Fibroblast of the aortic adventitia (primary cell): ENCODE measurements at places on chromosomes 6 and 20. TPM values are rescaled to one million over a fixed set of nuclear protein-coding genes. Genes with fewer than 3 reads are reported as not detected.

The COL20A1 gene
- not detected in 2 replicates for total RNA-seq

The ECT2L gene
- total RNA-seq: under 0.01 and 3.3 TPM in 2 replicates

The SALL4 gene
- total RNA-seq: 0.36 and 4.1 TPM in 2 replicates

The DYNLT1 gene
- 65.4 and 138 TPM in 2 replicates for total RNA-seq

The GNAS-AS1 gene
- total RNA-seq: 0.25 and 0.81 TPM in 2 replicates

The GTSF1L gene
- not detected in 2 replicates for total RNA-seq

The LTB gene
- not detected in 2 replicates for total RNA-seq

The SIRPG gene
- not detected in 2 replicates for total RNA-seq

The OXT gene
- not detected in 2 replicates for total RNA-seq

The BHLHE23 gene
- not detected in 2 replicates for total RNA-seq

The MOCS1 gene
- total RNA-seq: 3.9 and 8.4 TPM in 2 replicates

The GABRR1 gene
- total RNA-seq: not detected in 2 replicates

The PNPLA1 gene
- 0.09 TPM in 1 of 2 replicates, not detected in the other for total RNA-seq

The PPP1R3G gene
- 3.8 and 10.1 TPM in 2 replicates for total RNA-seq

The NOTCH4 gene
- 1.1 and 2.2 TPM in 2 replicates for total RNA-seq
